ENCODE measurements at places on chromosomes 11 and 22. TPM values are rescaled to one million over a fixed set of nuclear protein-coding genes. Genes with fewer than 3 reads are reported as not detected.

- DNase-seq: no peak
These were observed 777 bp upstream of the MICAL3 start for GRCh38 chr22:18024956-18025720.

- no peak for DNase-seq
These were observed 20.0 kb downstream of the CALCB start for GRCh38 chr11:15093432-15093831.

GRCh38 chr11:134582770-134583095, 170.7 kb upstream of the B3GAT1 start:
- no peak for DNase-seq

DNA sequence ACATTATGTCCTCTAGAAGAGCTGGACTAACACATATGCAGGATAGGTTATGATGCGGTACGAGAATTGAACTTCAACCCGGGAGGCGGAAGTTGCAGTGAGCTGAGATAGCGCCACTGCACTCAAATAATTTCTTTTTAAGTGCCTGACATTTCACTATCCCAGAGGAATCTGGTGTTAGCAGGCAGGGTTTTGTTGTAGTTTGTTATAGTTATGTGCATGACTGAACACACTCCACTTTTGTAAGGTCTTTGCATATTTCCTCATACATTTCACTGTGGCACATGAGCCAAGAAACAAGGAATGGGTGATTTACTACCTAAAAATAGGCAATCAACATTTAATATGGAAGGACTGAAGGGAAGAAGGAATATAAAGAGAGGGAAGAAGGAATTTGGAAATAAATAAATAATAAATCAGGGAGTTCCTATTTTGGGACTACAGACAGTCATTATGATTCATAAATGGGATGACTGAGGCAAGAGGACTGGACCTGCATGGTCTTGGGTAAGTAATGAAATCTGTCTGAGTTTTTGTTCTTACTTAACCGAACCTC, 8.7 kb upstream of the HIPK3 start:
- no peak for DNase-seq

- DNase-seq: no peak
These were observed 16.7 kb upstream of the SYT12 start for GRCh38 chr11:67006029-67006884.

DNA sequence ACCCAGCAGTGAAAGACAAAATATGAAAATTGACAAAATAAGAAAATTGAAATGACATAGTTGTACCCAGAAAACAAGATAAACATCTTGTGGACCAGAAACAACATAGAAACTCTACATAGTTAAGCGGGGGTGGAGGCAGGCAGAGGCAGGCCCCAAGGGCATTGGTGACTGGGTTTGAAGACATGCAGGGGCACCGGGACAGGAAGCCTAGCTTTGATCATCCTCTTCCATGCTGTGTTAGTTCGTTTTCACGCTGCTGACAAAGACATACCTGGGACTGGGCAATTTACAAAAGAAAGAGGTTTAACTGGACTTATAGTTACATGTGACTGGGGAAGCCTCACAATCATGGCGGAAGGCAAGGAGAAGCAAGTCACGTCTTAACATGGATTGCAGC, 33.5 kb upstream of the CRTAM start:
- no peak for DNase-seq

GRCh38 chr11:103845331-103845730, 191.1 kb upstream of the DDI1 start:
- DNase-seq: no peak

GRCh38 chr11:91730057-91730456, 494.6 kb upstream of the FAT3 start:
- no peak for DNase-seq

GRCh38 chr11:75200051-75200450, 40.5 kb upstream of the TPBGL start:
- no peak for DNase-seq

- DNase-seq: no peak
These were observed 107.3 kb upstream of the LUZP2 start for GRCh38 chr11:24389575-24389974.

DNA sequence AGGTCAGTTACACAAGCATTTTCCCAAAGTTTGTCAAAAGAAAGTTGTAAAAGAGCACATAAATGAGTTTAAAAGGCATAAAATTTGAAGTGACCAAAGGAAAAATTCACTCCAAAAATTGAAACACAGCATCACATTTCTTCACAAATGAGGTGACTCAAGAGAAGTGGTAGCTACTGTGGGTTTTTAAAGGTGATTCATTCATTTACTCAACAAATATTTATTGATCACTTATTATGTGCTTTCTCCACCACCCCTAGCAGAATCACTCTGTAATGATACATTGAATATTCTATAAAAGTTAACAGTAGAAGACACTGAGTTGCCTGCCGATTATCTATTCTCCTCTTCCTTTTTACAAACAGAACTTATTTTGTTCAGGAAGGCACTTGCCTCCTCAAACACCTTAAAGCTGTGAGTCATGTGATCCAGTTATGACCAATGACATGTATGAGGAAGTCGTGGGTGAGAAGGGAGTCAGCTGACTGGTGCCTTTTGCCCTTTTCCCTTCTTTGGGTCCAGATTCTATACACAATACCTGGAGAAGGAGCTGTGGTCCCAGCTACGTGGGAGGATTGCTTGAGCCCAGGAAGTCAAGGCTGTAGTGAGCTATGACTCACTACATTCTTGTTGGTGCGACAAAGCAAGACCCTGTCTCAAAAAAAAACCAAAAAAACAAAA, 67.7 kb upstream of the CLNS1A start:
- DNase-seq: no peak

DNA sequence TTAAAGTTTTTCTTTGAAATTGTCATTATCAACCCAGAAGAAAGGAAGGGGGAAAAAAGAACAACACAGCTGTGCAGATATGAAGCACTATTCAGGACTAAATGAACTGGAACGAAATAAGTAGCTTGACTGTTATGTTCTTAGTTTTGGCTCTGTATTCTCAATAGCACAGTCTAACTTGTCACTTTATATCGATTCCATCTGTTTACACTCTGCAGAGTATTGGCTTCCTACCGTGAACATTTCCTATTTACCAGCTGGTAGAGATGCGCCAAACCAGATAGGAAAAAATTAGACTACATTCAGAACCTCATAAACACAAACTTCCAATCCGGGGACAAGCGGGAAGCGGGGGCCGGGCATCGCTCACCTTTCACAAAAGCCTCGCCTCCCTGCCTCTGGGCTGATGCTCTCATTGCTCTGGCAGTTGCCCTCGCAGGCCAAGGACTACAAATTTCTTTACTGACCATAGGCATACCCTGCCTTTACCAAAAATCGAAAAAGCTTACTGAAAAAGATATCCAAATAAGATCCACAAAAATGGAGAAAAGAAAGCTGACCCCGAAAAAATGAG, 66.2 kb downstream of the EFCAB6 start:
- DNase-seq: no peak

GRCh38 chr11:72072348-72072747, 8.0 kb downstream of the NUMA1 start:
- no peak for DNase-seq

DNA sequence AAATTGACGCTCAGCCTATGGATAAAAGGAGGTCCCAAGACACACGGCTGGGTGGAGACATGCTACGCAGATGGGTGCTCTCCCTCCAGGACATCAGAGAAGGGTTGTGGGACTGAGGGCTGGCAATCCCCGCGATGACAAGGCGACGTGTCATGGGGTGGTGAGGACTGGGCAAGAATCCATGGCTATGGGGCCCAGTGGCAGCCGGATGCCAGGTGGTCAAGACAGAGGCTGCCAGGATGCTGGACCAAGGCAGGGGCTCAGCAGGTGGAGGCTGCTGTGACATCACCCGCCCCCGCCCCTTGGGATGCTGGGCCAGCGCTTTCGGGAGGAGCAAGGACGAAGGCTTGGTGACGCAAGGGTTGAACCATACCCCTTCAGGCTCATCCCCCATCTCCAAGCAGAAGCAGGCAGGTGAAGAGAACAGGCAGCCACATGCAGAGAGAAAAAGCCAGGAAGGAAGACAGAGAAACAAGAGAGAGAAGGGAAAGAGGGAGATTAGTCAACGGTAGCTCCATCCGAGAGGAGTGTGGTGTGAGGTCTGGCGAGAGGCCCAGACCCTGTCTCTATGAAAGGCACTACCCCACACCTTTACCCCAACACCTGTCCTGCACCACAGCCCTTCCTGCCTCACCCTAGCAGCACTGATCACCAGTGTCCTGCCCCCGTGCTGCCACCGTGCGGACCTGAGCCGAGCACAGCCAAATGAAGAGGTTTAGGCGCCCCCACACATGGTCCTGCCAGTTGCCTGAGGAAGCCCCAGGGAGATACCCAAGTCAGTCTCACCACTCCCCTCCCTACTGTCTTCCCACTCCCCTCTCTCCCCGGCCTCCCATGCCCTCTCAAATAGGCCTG, 24.1 kb upstream of the RASL10A start:
- no peak for DNase-seq

DNA sequence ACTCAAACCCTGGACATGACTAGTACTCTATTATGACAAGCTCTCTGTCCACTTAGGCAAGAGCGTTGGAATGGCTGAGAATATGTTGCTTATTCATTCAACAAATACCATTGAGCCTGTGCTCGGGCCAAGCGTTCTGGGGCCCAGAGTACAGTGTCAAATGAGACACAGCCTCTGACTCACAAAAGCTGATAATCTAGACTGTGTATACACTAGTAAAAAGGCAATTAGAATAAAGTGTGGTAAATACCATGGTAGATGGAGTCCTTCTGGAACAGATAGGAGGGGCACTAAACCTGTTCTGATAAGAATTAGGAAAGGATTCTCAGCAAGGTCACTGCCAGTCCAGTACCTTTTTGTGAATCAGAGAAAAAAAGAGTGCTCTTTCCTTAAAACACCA, 24.7 kb downstream of the KCNE3 start:
- DNase-seq: no peak

GRCh38 chr22:25212337-25212736, 7.1 kb upstream of the CRYBB2 start:
- no peak for DNase-seq

DNA sequence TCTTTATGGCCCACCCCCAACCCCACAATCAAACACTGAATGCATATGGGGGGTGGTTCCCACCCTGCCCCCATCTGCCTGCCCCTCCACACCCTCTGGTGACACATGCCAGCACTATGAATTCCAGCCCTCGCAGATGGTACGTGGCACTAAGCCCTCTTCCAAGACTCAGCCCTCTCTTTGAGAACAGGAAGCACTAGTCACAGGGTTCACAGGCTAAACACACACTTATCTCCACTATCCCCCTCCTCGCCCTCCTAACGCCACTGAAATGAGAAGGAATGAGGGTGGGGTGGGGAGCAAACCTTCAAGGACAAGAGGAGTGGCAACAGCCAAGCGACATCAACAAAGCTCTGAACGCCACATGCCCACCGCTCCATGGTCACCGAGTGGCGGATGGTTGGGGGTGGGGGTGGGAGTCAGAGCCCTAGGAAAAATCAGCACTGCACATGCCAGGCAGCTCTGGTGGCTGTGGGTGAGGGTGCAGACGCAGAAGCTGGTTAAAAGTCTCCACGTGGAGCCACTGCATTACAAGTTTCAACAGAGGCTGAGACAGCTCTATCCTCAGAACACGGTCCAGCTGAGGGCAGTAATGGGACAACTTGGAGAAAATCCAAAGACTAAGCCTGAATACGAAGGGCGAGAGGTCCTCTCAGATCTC, 33.6 kb downstream of the TMEM184B start:
- DNase-seq: no peak

DNA sequence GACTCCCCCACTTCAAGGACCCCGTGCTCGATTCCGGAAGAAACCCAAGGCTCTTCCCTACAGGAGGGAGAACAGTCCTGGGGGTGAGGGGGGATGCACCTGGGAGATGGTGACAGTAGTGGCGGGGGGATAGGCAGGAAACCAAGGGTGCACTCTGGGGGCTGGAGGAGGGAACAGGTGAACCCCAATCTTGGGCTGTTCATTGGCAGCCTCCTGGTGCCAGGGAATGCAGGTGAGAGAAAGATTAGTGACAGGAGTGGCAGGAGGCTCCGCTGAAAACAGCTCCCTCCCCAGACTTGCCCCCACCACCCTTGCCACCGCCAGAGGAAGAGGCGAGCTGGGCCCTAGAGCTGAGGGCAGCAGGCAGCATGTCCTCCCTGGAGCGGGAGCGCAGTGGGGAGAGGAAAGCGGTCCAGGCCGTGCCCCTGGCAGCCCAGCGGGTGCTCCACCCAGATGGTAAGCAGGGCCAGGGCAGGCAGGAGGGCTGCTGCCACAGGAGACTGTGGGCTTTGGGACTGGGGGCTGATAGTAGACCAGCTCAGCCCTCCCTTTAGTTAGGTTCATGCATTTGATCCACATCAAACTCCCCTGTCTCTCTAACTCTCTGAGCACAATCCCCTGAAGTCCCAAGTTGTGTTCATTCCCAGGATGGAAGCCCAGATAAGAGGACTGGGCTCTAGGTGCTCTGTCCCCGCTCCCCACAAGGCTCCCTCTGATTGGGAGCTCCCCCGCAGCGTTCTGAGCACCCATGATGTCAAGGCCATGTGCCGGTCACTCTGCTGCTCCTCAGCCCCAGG, 14.5 kb downstream of the ROBO3 start:
- DNase-seq: no peak

GRCh38 chr22:22855617-22856308, 31.9 kb upstream of the IGLL5 start:
- DNase-seq: peak; percentile 51

GRCh38 chr11:67468056-67468455, 995 bp downstream of the TMEM134 start:
- DNase-seq: no peak

DNA sequence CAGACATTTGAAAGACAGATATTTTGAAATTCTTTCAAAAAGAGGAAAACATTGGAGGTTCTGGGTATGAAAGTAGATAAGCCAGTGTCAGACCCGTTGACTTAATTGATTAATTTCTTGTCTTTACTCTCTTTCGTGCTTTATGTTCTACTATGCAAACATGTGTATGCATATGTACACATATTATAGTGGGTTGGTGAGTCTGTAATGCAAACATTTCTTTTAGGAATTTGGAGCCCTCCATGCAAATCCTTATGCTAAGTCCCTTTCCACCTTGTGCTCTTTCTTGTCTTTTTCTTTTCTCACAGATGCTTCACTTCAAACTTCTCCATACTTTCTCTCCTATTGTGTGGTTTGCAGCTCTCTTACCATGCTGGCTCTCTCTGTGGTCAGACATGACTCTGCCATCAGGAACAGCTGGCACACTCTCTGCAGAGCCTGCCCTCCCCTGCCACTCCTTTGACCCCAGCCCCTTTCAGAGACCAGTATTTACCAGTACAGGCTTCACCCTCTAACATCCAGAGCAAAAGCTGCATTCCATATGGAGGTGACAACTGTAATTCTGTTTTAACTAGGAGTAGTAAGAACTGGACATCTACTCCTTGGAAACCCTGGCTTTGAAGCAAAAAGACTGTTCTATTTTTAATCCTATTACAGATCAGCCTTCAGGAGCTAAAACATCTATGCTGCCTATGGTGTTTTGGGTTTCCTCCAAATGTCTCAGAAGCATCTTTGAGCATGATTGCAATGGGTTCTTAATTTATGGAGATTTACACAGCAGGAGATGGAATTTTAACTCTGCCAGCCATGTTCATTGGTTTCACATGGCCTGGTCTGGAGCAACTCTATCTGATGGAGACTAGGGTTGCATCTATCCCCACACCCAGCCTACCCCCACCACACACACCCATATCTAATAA, 386.9 kb upstream of the FAT3 start:
- no peak for DNase-seq

Gene CATSPER1
- total RNA-seq: 0.58 TPM

Gene XKR3
- not detected for total RNA-seq

Gene VSIG10L2
- not detected for total RNA-seq

Gene INSC
- total RNA-seq: 0.15 TPM

Gene TMPRSS13
- 1.9 TPM for total RNA-seq

Gene C11orf86
- not detected for total RNA-seq

Gene MS4A12
- total RNA-seq: not detected

Gene TBX10
- total RNA-seq: not detected

Gene TMEM184B
- total RNA-seq: 45.9 TPM

Gene TESMIN
- 12.3 TPM for total RNA-seq

Gene TRIM29
- total RNA-seq: not detected

Measured in activated CD4-positive, alpha-beta memory T cell treated with anti-CD3 and anti-CD28 coated beads, Interleukin-2, amount 10 ng/mL, durations not matched to agents 7 days and 5 days (primary cell).